ENCODE measurements at places on chromosomes 12 and 14.

- DNase-seq: peak; percentile 68
Observed at GRCh38 chr12:31629756-31630732, 29.4 kb upstream of the ETFBKMT start.

- no peak for DNase-seq
Observed at GRCh38 chr12:5280086-5280485, 151.8 kb upstream of the NTF3 start.

GRCh38 chr12:84785281-84785680, 127.3 kb downstream of the SLC6A15 start:
- no peak for DNase-seq

DNA sequence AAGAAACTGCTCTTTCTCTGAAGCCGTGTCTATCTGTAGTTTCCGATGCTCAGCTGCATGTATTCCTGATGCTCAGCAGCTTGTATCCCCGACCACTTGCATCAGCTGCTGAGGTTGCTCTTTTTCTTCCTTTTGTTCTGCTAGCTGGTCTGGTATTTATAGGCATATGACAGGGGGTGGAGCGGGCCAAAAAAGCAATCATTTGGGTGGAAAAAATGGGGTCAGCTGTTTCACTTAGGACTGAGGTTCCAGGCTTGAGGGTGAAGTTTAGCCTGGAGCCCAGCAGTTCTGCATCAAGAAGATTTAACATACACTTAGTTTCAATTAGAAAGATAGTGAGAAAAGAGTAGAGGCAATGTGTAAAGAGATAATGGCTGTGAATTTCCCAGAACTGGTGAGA, 23.6 kb upstream of the AMN1 start:
- no peak for DNase-seq

DNA sequence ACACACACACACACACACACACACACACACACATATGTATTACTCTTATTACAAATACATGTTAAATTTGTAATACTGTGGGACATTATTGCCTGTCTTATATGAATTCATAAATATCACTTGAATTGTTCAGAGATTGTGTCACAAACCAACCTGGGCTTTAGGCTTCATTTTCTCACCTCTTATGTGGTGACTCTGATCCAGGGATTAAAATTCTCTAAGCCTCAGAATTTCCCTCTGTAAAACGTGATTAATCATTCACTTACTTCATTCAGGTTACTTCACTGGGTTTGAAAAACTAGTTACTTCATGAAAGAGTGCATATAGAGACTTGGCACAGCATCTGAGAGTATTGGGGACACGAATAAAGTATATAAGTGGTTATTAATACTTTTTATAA, 240.3 kb upstream of the PDZRN4 start:
- DNase-seq: no peak

DNA sequence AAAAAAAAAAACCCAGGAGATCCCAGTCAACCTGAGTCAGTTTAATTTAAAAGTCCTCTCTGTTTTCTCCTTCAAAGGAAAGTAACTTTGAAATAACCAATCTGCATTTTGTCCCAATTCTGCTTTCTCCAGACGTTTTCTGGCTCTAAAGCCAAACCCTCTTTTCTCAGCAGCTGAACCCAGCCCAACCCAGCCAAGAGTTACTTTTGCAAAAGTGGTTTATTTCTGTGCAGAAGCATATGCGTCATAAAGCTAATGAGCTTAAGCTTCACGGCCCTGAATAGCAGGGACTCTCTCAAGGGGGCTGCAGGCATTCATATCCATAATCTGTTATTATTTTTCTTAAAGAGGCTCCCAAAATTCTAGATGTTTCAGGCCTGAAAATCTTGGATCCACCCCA, 176.6 kb downstream of the GALC start:
- DNase-seq: no peak

DNA sequence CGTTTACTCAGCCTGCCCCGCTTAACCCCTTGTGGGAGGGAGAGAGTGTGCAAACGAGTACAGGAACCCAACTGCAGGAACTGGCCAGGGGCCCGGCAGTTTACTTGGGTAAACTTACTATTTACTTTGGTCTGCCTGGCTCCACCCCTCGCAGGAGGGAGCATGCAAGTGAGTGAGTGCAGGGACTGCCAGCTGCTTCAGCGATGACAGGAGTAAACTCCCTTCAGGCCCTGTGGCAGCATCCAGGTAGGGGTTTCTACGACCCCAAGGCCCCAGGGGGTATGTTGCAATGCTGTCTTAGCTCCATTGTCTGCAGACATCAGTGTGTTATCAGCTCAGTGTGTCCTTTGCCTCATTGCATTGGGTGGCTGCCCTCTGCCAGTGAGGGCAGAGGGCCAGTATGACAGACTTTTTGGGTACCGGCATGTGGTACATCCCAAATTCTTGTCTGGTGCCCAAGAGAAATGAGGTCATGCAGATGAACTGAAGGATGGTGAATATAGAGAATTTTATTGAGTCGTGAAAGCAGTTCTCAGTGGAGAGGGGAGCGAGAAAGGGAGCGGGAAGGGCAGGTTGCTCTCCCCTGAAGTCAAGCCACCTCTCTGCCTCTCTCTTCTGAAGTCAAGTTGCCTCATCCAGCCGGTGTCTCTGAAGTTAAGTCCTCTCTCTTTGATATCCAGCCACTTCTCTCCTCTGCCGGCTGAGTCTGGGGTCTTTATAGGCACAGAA, 181.8 kb downstream of the FUT8 start:
- no peak for DNase-seq

- no peak for DNase-seq
Observed at GRCh38 chr12:31516702-31517101, 74.2 kb downstream of the DENND5B start.

- no peak for DNase-seq
Observed at GRCh38 chr12:24025153-24025798, 75.8 kb upstream of the SOX5 start.

DNA sequence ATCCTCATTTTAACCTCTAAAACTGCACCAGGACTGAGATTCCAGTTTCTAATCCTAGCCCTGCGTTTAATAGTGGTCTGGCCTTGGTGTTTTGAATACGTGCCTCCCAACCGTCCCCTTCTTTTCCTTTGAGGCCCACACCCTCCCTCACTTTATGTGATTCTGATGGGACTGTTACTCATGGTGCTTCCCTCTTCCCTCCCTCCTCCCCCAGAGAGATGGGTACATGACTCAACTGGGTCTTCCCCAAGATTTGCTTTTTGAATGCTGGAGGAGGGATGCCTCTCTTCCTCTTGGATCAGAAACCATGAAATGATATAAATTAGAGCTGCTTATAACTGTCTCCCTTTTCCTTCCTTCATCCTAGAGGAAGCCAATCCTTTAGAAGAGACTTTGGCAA, 8.2 kb upstream of the PPP2R5E start:
- no peak for DNase-seq

- no peak for DNase-seq
Observed at GRCh38 chr14:92719890-92720323, 28.5 kb downstream of the LGMN start.

GRCh38 chr12:77485961-77486854, 344.5 kb upstream of the NAV3 start:
- DNase-seq: no peak

GRCh38 chr12:5966486-5967095, 21.5 kb upstream of the ANO2 start:
- no peak for DNase-seq

- DNase-seq: peak; percentile 51
Observed at GRCh38 chr14:76647697-76648298, 113.5 kb upstream of the VASH1 start.

DNA sequence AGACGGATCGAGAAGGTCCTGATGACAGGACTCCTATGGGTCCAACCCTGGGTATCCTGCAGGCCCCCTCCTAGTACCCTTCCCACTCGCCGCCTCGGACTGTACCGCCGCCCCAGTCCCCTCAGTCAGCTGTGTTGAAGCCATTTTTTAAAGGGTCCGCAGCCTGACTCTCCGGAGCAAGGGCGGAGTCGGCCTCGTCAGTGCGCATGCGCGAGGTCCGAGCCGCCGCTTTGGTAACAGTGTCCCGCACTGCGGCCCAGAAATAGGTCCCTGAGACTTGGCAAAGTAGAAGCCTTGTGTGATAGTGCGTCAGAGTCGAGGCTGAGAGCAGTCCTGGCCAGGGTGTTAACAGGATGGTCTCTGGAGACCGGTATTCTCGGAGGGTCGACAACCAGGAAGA, 769.0 kb upstream of the ALG10B start:
- DNase-seq: no peak
